ENCODE measurements at places on chromosomes 16 and 17.

DNA sequence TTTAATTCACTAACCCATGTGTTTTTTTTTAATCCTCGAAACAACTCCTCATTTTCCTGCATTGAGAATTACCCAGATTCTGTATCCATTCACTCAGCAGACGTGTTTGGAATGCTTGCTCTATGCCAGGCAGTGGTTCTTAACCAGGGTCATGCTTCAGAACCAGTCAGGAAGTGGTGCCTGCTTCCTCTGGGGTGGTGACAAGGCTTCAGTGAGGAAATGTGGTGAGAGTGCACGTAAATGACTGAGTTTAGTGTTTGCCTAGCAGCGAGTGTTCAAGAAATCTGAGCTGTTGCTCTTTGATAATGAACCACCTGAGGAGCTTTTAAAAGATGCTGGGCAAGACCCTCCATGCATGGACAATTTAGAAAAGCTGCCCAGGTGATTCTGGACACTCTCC lies 9.9 kb downstream of the ZFP90 start:
- no peak overlapping the region for H3K4me3 ChIP-seq
- no peaks in the 10 kb centered on the region for H3K27me3 ChIP-seq
- H3K36me3 ChIP-seq: peaks cover 60% of the 10 kb centered on the region
- H3K4me1 ChIP-seq: no peaks in the 10 kb centered on the region
- no peak overlapping the region for H3K27ac ChIP-seq

DNA sequence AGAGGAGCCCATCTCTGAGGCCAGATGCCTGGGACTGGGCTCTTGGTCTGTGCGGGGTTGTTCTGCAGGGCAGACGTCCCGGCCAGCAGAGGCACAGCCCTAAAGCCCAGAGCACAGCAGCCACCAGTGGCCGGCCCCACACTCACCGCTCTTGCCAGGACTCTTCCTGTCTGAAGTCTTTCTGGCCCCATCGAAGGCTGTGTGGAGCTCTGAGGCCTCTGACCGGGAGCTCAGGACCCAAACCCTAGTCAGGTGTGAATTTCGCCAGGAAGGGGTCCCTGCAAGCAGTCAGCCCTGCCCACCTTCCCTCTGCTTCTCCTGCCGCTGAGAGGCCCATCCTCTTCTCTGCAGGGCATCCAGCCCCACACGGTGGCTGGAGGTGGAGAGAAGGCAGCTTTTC lies 10.7 kb downstream of the ACSF3 start:
- no peak overlapping the region for H3K27ac ChIP-seq
- H3K36me3 ChIP-seq: peaks cover 63% of the 10 kb centered on the region
- H3K4me1 ChIP-seq: no peaks in the 10 kb centered on the region
- H3K4me3 ChIP-seq: no peak overlapping the region
- DNase-seq: no peak
- H3K27me3 ChIP-seq: no peaks in the 10 kb centered on the region

DNA sequence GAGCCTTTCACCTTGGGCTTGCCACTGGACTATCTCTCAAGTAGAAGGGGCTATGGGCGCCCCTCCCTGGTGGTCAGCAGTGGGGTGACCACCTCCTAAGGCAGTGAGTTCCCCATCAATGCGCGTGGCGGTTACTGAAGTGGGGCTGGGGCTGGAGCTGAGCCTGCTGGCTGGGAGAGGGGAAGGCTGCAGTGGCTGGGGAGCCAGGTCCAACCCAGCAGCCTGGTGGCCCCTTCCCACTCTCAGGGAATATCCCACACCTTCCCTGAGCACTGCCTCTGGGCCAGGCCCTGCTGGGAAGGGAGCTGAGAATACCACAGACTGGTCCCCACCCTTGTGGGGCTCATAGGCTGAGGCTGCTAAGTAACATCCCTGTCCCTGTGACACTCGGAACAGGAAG lies 19.8 kb upstream of the MPRIP start:
- H3K27ac ChIP-seq: no peak overlapping the region
- H3K27me3 ChIP-seq: no peaks in the 10 kb centered on the region
- H3K4me1 ChIP-seq: peaks cover 25% of the 10 kb centered on the region
- H3K4me3 ChIP-seq: no peak overlapping the region
- DNase-seq: no peak
- H3K36me3 ChIP-seq: no peaks in the 10 kb centered on the region

GRCh38 chr16:11094075-11094856 lies 149.9 kb downstream of the CLEC16A start:
- H3K27ac ChIP-seq: no peak overlapping the region
- H3K27me3 ChIP-seq: no peaks in the 10 kb centered on the region
- H3K36me3 ChIP-seq: peaks cover 6% of the 10 kb centered on the region
- DNase-seq: peak; percentile 91
- H3K4me1 ChIP-seq: no peaks in the 10 kb centered on the region
- no peak overlapping the region for H3K4me3 ChIP-seq

GRCh38 chr16:79097166-79097565 lies 503.4 kb downstream of the MAF start:
- no peaks in the 10 kb centered on the region for H3K4me1 ChIP-seq
- H3K27ac ChIP-seq: no peak overlapping the region
- peak; percentile 33 for DNase-seq

DNA sequence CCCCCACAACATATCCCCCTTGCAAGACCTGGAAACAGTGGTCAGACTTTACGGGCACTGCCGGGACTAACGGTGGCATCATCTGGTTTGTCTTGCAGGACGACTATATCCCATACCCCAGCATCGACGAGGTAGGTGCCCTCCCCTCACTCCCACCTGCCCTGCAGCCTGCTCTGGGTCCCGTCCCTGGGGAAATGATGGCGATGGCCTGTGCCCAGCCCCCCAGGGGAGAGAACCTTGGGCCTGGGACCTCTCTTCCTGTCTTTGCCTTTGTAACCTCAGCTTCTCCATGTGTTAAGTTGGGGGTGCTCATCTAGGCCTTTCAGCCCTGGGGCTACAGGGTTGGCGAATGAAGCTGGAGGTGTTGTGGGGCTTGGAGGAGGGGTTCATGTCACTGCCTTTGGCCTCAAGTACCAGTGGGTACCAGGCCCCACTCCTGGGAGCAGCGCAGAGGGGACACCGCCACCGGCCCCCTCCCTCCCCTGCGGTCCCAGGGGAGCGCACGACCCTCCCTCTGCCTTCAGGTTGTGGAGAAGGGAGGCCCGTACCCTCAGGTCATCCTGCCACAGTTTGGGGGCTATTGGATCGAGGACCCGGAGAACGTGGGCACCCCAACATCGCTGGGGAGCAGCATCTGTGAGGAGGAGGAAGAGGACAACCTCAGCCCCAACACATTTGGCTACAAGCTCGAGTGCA lies 99.9 kb downstream of the OR1D5 start:
- H3K36me3 ChIP-seq: no peaks in the 10 kb centered on the region
- H3K4me1 ChIP-seq: peaks cover 6% of the 10 kb centered on the region
- H3K27ac ChIP-seq: no peak overlapping the region
- H3K4me3 ChIP-seq: no peak overlapping the region
- DNase-seq: no peak

DNA sequence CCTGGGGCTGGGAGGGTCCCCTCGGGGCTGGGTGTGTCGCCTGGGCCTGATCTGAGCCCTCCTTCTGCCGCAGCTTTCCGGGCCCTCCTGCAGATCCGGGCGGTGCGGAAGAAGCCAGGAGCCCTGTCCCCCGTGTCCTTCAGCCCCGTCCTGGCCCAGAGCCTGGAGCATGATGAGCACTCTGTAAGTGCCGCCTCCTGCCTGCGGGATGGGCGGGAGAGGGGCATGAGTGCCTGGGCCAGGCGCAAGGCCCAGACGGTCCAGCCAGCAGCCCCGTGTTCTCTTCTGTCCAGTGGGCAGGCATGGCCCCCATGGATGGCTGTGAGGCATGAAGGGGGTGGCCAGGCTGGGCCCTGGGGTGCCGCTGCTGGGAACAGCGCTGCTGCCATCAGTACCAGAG lies 16.0 kb upstream of the NUDT16L1 start:
- no peaks in the 10 kb centered on the region for H3K27me3 ChIP-seq
- H3K4me1 ChIP-seq: no peaks in the 10 kb centered on the region
- no peak overlapping the region for H3K4me3 ChIP-seq
- H3K27ac ChIP-seq: peak overlapping the region; percentile 80

GRCh38 chr16:13435873-13436474 lies 484.0 kb upstream of the ERCC4 start:
- H3K27ac ChIP-seq: no peak overlapping the region
- no peaks in the 10 kb centered on the region for H3K36me3 ChIP-seq
- no peaks in the 10 kb centered on the region for H3K4me1 ChIP-seq
- no peak overlapping the region for H3K4me3 ChIP-seq
- H3K27me3 ChIP-seq: no peaks in the 10 kb centered on the region

- H3K27me3 ChIP-seq: no peaks in the 10 kb centered on the region
- peaks cover 34% of the 10 kb centered on the region for H3K36me3 ChIP-seq
- DNase-seq: no peak
- no peak overlapping the region for H3K4me3 ChIP-seq
- no peak overlapping the region for H3K27ac ChIP-seq
These were observed 7.4 kb upstream of the TXNDC11 start for GRCh38 chr16:11750056-11750455.

GRCh38 chr17:54903375-54903774 lies 2.7 kb downstream of the TOM1L1 start:
- no peaks in the 10 kb centered on the region for H3K36me3 ChIP-seq
- DNase-seq: peak; percentile 46
- no peak overlapping the region for H3K27ac ChIP-seq
- no peaks in the 10 kb centered on the region for H3K27me3 ChIP-seq

DNA sequence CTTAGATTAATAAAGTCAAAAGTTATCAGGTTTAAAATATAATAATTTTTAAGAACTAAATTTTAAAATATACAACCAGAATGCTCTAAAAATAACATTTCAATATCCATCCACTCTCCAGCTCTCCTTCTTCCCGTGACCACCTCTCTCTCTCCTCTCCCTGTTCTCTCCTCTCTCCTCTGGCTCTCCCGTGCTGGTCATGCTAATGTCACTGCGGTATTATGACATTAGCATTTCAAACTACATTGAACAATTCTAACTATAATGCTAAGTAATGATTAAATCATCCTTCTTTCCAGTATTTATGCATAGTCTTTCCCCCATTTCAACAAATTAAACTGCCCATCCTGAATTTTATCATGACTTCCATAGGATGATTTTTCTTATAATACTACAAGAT lies 154.7 kb downstream of the CEP112 start:
- no peak overlapping the region for H3K27ac ChIP-seq
- DNase-seq: no peak
- H3K36me3 ChIP-seq: no peaks in the 10 kb centered on the region
- no peak overlapping the region for H3K4me3 ChIP-seq

DNA sequence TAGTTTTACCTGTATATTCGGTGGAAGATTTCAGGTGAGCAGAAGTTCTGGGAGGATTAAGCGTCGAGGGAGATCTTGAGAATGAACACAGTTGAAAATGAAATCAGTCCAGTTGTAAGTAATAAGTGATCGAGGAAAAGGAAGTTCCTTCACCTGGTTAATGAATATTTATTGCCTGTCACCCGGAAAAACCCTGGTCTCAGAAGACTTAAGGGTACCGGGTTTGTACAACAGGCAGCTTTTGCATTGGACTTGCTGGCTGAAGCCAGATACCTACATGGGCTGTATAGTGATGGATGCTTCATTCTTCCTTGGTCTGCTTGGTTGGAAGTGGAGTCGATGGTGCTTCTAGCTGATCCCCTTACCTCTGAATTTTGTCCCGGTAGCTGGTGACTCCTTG lies 72.7 kb downstream of the PRKCA start:
- no peak overlapping the region for H3K27ac ChIP-seq
- H3K4me1 ChIP-seq: peaks cover 9% of the 10 kb centered on the region
- H3K4me3 ChIP-seq: no peak overlapping the region
- no peaks in the 10 kb centered on the region for H3K27me3 ChIP-seq

DNA sequence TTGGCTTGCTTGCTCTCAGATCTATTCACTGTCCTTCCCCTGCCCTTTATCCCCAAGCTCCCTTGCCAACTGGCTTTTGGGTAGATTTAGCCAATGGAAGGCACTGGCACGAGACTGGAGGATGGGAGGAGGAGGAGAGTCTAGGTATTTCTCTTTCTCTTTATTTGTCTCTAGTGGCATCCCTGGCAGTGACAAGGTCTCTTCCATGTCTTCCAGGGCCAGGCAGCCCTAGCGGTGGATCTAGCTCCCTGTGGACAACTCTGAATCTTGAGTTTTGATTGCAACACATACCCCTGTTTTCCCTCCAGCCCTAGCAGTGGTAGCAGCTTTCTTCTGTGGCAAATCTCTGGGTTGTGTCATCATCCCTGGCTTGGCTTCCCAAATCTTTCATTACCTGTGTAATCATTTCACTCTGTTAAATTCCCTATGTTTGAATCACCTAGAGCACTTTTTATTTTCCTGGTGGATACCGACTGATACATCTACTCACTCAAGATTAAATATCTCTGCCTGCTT lies 171.1 kb upstream of the IRX6 start:
- H3K4me1 ChIP-seq: no peaks in the 10 kb centered on the region
- H3K27ac ChIP-seq: no peak overlapping the region
- H3K27me3 ChIP-seq: peaks cover 2% of the 10 kb centered on the region
- no peaks in the 10 kb centered on the region for H3K36me3 ChIP-seq

GRCh38 chr16:84718-85406 lies 6.8 kb downstream of the MPG start:
- H3K27ac ChIP-seq: peak overlapping the region; percentile 87
- peaks cover 33% of the 10 kb centered on the region for H3K36me3 ChIP-seq
- DNase-seq: peak; percentile 54
- H3K27me3 ChIP-seq: no peaks in the 10 kb centered on the region

DNA sequence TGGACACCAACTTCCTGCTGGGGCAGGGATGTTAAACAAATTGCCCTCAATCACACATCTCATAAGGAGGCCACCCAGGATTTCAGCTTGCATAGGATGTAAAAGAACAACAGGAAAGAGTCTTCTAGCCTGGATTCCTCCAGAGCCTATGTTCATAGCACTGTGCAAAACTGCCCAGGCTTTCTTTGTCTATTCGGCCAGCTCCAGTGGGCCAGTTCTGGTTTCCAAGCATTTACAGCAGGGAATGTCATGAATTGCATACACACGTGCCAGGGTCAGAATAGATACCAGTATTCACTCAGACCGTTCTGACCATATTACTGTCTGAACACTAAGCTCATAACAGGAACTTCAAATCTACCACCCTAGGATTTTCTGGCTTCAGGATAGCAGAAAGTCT lies 273.2 kb downstream of the CDH8 start:
- H3K27ac ChIP-seq: no peak overlapping the region
- H3K4me1 ChIP-seq: no peaks in the 10 kb centered on the region

DNA sequence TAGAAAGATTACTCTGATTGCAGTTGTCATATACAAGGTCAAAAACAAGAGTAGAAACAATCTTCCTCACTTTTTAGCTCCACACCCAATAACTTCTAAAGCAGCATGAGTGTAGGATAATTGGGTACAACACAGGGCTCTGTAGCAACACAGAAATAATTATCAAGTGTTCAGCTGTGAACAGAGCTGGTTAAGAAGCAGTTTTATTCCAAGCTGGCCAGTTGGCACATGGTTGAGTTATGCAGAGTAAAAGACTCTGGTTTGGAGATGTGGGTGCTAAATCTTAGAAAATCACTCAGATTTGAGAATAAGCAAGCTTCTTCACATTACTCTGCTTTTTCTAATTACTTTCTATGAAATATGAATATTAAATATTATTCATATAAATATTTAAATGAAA lies 118.5 kb downstream of the KIF2B start:
- H3K27ac ChIP-seq: no peak overlapping the region
- H3K27me3 ChIP-seq: no peaks in the 10 kb centered on the region
- H3K36me3 ChIP-seq: no peaks in the 10 kb centered on the region
- no peak overlapping the region for H3K4me3 ChIP-seq
- H3K4me1 ChIP-seq: no peaks in the 10 kb centered on the region
